Daoy (cell line): ENCODE measurements at places on chromosomes 7 and 10.

- no peak for DNase-seq
Observed at GRCh38 chr10:97416565-97416964, 9.4 kb upstream of the PGAM1 start.

- DNase-seq = no peak
Observed at GRCh38 chr7:92631850-92632487, 41.8 kb upstream of the FAM133B start.

- no peak for DNase-seq
Observed at GRCh38 chr7:155211761-155212160, 85.9 kb upstream of the INSIG1 start.

DNA sequence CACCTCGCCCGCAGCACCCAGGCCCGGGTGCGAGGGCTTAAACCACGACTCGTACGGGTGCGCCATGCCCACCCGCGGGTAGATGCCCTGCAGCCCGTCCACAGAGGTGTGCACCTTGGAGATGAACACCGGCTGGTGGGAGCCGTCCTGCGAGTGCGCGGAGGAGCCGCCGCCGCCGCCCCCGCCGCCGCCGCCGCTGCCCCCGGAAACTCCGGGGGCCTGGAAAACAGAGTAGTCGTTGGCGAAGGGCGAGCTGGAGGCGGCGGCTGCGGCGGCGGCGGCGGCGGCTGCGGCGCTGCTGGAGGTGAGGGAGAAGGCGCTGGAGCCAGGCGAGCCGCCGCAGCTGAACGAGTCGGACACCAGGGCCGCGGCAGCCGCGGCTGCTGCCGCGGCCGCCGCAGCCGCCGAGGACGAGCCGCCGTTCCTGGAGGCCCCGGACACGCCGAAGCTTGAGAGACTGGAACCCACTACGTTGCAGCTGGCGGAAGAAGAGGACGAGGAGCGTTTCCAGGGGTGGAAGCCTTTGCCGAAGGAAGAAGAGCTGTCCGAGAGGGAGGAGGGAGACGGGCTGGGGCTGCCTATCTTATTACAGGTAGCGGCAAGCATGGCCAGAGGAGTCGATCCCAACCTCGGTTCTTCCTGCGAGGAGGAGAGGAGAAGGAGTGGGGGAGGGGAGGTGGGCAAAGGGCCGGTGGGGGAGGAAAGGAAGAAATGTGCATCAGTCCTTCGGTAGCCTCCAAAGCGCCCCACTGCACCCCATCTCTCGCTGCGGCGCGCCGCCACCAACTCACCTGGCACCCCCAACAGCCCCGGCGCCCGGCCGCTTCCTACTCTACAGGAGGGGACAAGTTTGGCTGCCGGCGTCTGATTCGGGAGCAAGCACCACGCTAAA lies 1.3 kb downstream of the SP8 start:
- DNase-seq = peak; percentile 82

DNA sequence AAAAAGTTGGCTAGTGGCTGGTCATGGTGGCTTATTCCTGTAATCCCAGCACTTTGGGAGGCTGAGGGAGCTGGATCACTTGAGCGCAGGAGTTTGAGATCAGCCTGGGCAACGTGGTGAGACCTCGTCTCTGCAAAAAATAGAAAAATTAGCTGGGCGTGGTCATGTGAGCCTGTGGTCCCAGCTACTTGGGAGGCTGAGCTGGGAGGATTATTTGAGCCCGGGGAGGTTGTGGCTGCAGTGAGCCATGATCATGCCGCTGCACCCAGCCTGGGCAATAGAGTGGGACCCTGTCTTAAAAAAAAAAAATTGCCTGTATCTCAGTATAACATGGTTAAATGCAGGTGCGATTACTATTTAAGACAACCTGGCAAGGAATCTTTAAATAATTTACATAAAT lies 61.0 kb downstream of the ADD3 start:
- DNase-seq = no peak

DNA sequence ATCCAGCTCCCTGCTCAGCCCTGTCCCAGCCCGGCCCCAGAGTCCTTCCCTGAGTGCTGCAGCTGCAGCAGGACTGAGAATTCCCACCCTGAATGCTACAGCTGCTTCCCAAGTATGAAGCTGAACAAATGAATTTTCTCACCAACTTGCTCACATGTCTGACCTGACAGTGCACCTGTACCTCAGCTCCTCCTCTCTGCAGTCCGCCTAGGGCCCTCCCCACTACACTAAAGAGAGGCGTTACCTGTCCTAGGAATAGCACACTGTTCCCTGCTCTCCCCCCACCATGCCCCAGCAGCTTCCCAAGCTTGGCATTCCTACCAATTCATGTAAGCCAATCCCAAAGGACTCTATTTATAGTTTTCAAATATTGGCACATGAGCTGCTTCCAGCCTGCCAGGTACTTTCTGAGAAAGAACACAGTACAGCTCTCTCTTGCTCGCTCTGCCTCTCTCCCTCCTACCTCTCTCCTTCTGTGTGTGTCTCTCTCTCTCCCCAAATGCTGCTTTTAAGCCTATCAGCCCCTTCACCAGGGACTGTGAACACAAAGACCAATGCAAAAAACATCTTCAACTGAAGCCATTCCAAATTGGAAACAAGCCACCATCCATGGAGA lies 400.1 kb downstream of the TNS3 start:
- DNase-seq = no peak

DNA sequence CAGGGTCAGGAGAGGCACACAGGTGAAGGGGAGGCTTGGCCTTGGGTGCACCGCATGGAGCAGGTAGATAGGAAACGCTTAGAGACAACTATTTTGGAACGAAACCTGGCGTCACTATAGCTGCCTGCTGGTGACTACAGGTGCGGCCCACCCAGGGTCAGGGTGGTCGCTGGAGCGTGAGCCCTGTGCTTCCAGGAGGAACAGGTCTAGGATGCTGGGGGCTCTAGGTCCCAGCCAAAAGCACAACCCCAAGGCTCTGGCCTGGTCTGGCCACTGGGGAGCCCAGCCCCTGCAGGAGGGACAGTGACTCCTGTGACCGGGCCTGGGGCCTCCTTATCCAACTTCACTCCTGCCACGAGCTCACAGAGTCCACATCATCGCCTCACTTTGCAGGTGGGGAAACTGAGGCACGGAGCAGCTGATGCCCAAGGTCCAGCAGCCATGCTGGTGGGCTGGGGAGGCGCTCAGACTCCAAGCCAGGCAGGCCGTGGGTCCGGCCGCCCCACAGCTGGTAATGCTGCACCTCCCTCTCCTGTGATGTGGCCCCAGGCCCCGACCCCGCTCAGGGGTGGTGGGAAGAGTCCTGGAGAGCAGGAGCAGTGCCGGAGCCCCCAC lies 9.0 kb downstream of the LFNG start:
- DNase-seq = no peak

GRCh38 chr10:30422981-30423654 lies 10.9 kb upstream of the MAP3K8 start:
- peak; percentile 30 for DNase-seq

GRCh38 chr7:76375251-76375650 lies 16.5 kb upstream of the YWHAG start:
- DNase-seq = no peak

GRCh38 chr10:83078160-83078559 lies 1061.1 kb upstream of the GHITM start:
- DNase-seq = no peak

DNA sequence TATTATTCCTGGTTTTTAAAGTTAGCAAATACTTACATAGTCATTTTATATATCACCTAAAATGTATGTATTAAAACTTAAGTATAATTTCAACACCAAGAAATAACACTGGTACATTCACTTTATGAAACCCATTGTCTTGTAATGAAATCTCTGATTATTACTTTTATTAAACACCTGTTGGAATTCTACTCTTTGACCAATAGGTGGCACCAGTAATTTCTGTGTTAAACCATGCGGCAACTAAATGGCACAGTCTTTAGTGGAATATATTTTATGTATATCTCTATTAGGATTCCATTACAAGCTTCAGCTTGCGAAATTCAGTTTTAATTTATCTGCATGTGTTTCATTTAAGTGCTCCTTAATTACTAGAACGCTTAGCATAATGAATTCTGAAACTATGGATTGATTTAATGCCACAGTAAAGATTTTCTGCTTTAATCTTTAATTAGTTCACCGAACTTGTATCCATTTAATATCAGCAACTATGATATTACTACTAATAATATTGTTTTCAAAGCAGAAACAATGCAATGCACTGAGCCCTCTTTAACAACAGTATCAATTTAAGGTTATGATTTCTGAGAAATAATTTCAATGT lies 181.3 kb downstream of the MAGI2 start:
- DNase-seq = peak; percentile 19

DNA sequence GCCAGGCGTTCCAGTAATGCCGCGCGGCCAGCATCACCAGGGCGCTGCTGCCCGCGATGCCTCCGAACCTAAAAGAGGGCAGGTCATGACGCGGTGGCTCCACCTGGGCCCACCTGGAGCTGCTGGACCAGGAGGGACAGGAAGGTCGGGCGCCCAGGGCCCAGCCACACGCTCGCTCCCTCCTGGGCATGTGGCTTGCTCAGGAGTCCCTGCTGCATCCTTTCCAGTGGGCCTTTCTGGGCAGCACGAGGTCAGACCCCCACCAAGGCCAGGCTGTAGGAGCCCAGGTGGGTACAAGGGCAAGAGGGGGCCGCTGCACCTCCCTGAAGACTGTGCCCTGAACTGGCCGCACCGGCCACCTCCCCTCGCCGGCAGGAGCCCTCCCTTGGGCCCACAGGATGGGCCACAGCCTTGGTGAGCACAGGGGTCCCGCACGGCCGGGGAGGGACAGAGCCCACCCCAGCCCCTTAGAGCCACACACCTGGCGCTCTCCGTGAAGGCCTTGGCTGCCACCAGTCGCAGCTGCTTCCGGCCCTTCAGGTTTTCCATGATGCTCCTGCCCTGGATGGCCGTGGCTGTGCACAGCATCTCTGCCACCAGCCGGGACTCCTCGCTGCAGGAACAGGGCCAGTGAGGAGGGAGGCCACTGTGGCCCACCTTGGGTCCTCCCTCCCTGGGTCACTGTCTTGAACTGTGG lies 43.2 kb downstream of the CFAP46 start:
- DNase-seq = no peak

DNA sequence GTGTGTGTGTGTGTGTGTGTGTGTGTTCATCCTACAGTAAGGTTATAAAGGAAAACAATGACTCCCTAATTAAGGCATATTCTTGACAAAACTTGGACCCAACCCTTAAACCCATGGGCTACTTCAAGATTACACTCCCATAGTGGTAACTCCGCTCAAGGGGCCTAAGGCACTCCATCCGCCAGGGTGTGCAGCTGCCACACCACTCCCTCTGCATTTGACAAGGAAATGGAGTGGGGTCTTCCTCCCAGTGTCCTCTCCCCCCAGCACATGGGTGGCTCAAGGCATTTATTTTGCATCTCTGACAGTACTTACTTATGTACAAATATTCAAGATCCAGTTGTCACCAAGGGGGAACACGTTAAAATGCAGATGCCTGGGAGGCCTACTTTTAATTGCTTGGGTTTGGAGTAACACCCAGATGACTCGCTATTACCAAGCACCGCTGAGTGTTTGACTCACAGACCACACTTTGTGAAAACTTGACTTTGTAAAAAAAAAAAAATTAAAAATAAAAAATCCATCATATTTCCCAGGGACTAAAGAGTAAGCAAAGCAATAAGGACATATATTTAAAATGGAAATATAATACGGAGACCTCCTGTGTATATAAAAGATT lies 53.0 kb upstream of the AGR3 start:
- peak; percentile 48 for DNase-seq

GRCh38 chr7:135888740-135889139 lies 88.4 kb downstream of the MTPN start:
- DNase-seq = peak; percentile 8

DNA sequence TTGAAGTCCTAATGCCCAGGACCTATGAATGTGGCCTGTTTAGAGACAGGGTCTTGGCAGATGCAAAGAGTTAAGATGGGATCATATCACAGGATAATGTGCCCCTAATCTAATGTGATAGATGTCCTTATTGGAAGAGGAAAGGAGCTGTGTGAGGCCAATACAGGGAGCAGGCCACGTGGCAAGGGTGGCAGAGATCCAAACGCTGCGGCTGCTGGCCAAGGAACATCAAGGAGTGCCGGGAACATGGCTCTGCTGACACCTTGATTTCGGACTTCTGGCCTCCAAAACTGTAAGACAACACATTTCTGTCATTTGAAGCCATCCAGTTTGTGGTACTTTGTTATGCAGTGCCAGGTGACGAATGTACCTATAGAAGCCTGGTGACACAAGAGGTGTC lies 37.7 kb upstream of the EZH2 start:
- DNase-seq = no peak

- no peak for DNase-seq
Observed at GRCh38 chr10:91000470-91000869, 79.6 kb upstream of the ANKRD1 start.

GRCh38 chr10:9814285-9814864 lies 1203.3 kb upstream of the CELF2 start:
- no peak for DNase-seq

DNA sequence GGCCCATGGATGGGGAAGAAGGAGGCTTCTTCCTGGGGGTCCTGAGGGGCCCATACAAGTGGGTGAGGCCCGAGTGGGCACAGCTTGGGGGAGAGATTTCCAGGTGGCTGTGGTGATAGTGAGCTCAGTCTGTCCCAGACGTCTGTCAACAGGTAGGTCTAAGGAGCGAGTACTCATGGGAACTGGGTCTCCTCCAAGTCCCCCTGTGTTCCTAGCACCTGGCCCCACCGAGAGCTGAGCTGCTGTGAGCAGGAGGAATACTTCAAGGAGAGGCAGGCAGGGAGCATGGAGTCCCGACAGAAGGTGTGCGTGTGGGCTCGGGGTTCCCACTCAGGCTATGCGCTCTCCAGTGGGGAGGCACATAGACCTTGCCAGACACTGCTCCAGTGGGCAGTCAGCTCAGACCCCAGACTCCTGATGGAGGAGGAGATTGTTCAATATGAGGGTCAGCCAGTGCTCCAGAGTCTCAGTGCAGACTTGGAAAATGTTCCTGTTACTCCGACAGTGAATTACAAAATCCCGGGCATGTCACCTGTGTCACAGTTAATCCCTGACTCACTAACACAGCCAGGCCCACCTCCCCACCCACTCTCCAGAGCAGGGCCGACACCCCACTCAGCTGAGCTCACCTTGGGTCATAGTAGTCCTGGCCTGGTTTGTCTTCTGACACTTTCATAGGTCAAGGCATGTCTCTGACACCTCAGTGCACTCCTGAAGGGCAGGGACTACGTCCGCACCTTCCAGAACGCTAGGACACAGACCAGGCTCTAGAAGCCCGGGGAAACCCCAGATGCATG lies 28.2 kb upstream of the C10orf53 start:
- DNase-seq = no peak

GRCh38 chr10:43884501-43885105 lies 235.9 kb upstream of the ZNF32 start:
- no peak for DNase-seq

DNA sequence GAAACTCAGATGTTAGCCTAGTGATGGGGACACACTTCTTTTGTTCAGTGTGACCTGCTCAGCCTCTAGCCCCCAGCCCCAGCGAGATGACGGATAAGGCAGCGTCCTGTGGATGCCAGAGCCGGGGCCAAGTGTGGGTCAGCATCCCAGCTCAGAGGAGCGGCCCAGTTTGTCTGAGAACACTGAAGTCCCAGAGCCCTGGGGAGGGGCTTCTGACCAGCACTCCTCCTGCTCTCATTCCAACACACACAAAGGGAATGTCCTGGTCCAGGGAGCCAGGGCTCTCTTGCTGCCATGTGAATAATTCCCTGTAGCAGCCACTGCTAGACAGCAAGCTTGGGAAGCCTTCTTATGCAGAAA lies 4.5 kb upstream of the ATP6V0E2 start:
- no peak for DNase-seq

GRCh38 chr10:76990561-76990960 lies 647.0 kb downstream of the KCNMA1 start:
- DNase-seq = no peak

- DNase-seq = no peak
Observed at GRCh38 chr7:138127996-138128395, 51.7 kb downstream of the AKR1D1 start.
